ENCODE measurements at places on chromosomes 4 and X.

DNA sequence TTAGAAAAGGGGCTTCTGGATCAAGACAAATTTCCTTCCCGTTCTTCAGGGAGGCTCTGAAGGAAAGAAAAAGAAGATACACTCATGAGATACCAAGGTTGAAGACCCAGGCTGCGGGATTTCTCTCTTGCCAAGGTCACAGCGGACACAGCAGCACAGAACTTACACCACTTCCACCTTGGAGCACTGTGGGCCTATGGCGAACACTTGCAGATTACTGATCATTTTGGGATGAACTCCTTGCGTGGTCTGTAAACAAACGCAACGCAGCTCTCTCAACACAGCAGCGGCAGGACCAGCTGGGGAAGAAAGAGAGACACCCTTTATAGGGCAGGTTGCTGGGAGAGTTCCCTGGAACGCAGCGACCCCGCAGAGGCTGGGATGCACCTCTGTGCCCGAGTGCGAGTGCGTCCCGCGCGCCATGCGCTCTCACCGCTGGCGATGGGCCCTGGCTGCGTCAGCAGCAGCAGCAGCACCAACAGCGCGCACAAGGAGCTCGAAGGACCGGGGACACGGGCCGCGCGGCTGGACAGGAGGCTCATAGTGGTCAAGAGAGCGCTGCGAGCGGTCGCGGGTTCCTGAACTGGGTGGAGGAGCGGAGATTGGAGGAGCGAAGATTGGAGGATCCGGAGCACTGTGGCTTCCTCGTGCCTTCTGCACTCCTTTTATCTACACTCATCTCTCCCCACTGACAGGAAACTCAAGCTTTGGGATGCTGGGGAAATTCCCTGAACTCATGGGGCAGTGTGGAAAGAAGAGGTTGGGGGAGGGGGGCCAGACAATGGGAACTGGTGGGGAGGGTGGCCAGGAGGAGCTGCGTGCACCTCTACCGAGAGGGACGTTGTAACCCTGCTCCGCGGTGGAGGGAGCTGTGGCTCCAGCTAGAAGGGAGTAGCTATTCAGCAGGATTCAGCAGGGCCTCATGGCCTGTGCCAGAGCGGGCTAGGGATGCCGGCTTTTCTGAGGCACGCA, at the start of gene CXCL5:
Gene CXCL5, minus strand, starts transcription at position 638 of the 972 bp plus-strand sequence. Its CDS starts 96 bp downstream, at position 542.
- DNase-seq = no peak

DNA sequence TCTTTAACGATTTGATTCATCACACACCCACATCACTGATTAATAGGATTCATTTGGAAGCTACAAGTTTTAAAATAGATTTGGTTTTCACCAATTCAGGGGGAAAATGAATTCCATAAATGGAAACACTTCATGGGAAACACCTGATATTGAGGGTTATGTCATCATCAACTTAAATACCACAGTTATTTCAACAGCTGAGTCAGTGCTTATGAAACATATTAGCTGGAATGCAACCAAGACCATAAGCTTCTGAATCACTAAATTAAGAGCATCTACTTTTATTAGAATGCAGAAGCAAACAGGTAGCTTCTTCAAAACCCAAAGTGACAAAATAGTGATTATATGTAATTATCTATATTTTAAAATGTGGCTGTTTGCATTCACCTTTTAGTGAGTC, 207.8 kb upstream of the DCAF8L1 start:
- DNase-seq = no peak

- DNase-seq = no peak
Observed at GRCh38 chr4:55397126-55397436, 1.3 kb downstream of the TMEM165 start.

DNA sequence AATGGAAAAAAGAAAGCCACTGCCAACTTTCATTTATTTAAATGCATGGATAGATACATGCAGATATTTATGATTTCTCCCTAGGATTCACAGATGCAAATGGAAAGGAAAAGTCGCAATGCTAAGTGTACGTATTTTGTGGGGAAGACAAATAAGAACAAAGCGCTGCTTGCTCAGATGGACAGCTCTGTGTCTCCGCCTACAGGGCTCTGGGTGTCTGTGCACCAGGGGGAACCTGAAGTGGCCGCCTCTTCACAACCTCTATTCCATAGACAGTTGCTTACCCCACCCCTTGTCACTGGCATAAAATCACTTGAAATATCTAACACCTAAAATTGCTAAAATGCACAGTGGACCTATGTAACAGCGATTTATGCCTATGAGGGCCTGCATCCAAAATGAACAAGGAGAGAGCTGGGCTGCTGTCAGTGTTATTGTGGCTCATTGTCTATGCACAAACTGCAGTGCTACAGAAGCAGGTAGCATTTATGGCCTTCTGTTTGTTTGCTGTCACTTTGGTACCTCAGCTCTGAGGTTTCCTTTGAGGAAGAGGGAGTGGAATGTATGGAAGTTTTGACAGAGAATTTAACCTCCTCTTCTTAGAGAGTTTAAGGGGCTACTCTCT, 58.6 kb upstream of the PAGE1 start:
- DNase-seq = no peak

DNA sequence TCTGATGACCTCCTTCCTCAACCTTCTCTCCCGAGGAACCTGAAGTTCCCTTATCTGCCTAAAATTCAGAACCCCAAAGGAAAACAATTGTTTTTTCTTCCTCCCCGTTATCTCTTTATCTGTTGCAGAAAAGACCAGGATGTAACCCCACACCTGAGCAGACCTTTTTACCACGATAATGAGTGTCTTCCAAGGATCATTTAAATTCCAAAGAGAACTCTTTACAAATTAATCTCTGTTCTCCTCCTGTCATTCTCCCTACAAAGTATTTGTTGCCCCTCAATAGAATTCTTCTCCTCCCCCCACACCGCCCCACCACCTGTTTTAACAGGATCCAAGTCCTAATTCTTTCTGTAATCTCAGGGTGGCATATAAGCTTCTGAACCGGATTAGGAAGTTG, 78.5 kb upstream of the NLGN4X start:
- DNase-seq = no peak

DNA sequence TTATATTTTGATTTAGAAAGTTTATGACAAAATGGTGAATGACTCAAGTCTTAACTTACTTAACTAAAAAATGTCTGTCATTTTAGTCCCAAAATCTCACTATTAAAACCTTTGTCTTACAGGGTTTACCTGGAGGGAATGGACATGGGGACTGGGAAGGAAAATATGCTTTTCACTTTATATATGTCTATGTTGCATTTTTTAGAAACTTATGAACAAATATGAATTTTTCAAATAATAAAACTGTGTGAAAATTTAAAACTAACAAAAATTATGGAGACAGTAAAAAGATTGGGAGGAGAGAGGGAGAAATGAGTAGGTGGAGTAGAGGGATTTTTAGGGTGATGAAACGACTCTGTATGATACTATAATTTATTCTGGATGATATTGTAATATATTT, 6.2 kb downstream of the MGARP start:
- DNase-seq = no peak

- no peak for DNase-seq
Observed at GRCh38 chrX:123993904-123994635, 32.6 kb downstream of the STAG2 start.

GRCh38 chr4:8910822-8911315, 39.2 kb upstream of the HMX1 start:
- DNase-seq = no peak

Measured in vagina (tissue), 2 donors.